ENCODE measurements at places on chromosomes 12 and 14.

GRCh38 chr14:34003691-34004090, 52.8 kb upstream of the EGLN3 start:
- H3K27ac ChIP-seq = no peak overlapping the region
- no peak for DNase-seq
- H3K36me3 ChIP-seq = no peaks in the 10 kb centered on the region
- H3K4me1 ChIP-seq = no peaks in the 10 kb centered on the region

GRCh38 chr14:74968811-74969210, 13.4 kb upstream of the PGF start:
- no peaks in the 10 kb centered on the region for H3K36me3 ChIP-seq
- no peak for DNase-seq
- H3K27ac ChIP-seq = no peak overlapping the region
- no peak overlapping the region for H3K4me3 ChIP-seq
- peaks cover 4% of the 10 kb centered on the region for H3K4me1 ChIP-seq

- DNase-seq = peak; percentile 68
- H3K27ac ChIP-seq = no peak overlapping the region
- H3K27me3 ChIP-seq = peaks cover 8% of the 10 kb centered on the region
- H3K4me1 ChIP-seq = peaks cover 6% of the 10 kb centered on the region
- H3K36me3 ChIP-seq = no peaks in the 10 kb centered on the region
- no peak overlapping the region for H3K4me3 ChIP-seq
Measured at GRCh38 chr14:76872796-76873432, 46.7 kb downstream of the LRRC74A start.

- no peaks in the 10 kb centered on the region for H3K27me3 ChIP-seq
- peaks cover 9% of the 10 kb centered on the region for H3K36me3 ChIP-seq
- peak within 1 kb of the TSS; percentile 77 for H3K4me3 ChIP-seq
- DNase-seq = peak; percentile 59
- peak within 1 kb of the TSS; percentile 54 for H3K27ac ChIP-seq
- peaks cover 69% of the 10 kb centered on the region for H3K4me1 ChIP-seq
Measured at GRCh38 chr14:104689109-104689880, at the start of gene INF2. Gene INF2 (plus strand): TSS chr14:104689618. CDS start chr14:104701366, 11,748 bp downstream.

GRCh38 chr14:51733147-51733546, 81.4 kb downstream of the FRMD6 start:
- no peak overlapping the region for H3K27ac ChIP-seq
- no peak for DNase-seq
- peaks cover 19% of the 10 kb centered on the region for H3K27me3 ChIP-seq
- H3K4me1 ChIP-seq = no peaks in the 10 kb centered on the region

- DNase-seq = no peak
- H3K4me3 ChIP-seq = no peak overlapping the region
- no peaks in the 10 kb centered on the region for H3K36me3 ChIP-seq
- H3K27ac ChIP-seq = no peak overlapping the region
- H3K27me3 ChIP-seq = peaks cover 42% of the 10 kb centered on the region
Measured at GRCh38 chr14:100592972-100593371, 5.8 kb upstream of the BEGAIN start.

Data from activated CD4-positive, alpha-beta memory T cell treated with anti-CD3 and anti-CD28 coated beads, Interleukin-2, amount 10 ng/mL, durations not matched to agents 7 days and 5 days (primary cell).